ENCODE measurements at places on chromosomes 7 and 10. TPM values are rescaled to one million over a fixed set of nuclear protein-coding genes. Genes with fewer than 3 reads are reported as not detected.
A peak's percentile ranks its signal among the peaks of the same experiment; 100 is the strongest.

The TAS2R60 gene
- not detected for total RNA-seq

The TLX1 gene
- total RNA-seq: not detected

The RNF148 gene
- total RNA-seq: 8.6 TPM

The TMEM236 gene
- 0.18 TPM for total RNA-seq

The CRHR2 gene
- 0.27 TPM for total RNA-seq

The GLCCI1 gene
- 51.2 TPM for total RNA-seq

The SLIT1 gene
- 23.2 TPM for total RNA-seq

The VDAC2 gene
- total RNA-seq: 88.6 TPM

The CARD11 gene
- 0.27 TPM for total RNA-seq

The CAV1 gene
- 13.8 TPM for total RNA-seq

The OR2A12 gene
- total RNA-seq: not detected

DNA sequence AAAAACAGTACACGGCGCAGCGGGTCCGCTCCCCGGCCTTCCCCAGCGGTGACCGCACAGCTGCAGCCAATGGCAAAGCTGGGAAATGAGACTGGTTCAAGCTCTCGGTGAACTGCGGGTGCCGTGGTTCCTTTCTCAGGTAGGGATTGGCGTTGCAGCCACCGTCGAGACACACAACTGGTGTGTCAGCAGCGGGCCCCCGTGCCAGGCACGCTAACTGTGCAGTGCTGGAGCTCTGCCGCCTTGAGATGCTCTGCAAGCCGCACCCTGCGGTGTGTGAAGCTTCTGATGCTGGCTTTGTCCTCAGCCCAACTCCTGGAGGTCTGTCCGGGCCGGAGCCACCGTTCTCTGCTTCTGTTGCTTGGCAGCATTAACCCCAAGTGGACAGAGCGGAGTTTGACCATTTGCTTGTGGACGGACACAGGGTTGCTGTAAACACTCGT is 20.6 kb upstream of the NKX6-2 start:
- no peak for DNase-seq

DNA sequence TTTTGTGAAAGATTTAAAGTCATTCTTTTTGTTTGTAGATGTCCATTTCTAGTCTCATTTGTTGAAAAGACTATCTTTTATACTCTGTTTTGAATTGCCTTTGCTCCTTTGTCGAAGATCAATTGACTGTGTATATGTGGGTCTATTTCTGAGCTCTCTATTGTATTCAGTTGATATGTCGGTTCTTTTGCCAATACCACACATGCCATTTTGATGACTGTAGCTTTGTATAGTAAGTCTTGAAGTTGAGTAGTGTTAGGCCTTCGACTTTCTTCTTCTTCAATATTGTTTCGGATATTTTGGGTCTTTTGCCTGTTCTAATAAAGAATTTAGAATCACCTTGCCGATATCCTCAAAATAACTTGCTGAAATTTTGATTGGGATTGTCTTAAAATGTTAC is 104.5 kb downstream of the CCSER2 start:
- DNase-seq: no peak

DNA sequence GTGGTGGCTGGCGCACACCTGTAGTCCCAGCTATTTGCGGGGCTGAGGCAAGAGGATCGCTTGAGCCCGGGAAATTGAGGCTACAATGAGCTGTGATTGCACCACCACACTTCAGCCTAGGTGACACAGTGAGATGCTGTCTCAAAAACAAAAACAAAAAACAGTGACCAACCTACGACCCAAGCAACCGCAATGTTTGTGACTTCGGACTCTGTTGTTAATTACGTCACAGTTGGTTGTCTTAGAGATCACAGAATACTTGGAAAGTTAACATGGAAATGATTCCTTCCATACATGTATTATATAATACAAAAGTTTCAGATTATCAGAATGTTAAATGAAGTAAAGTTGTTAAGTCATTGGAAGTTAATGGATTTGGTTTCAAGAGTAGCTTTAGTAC is 106.2 kb downstream of the REEP3 start:
- DNase-seq: no peak

GRCh38 chr10:11871466-11871865 is 48.3 kb downstream of the PROSER2 start:
- DNase-seq: no peak

GRCh38 chr10:633279-634245 is 55.9 kb downstream of the DIP2C start:
- DNase-seq: peak; percentile 59

- no peak for DNase-seq
Measured at GRCh38 chr10:101609481-101609880, 21.4 kb downstream of the DPCD start.

GRCh38 chr10:43389867-43390266 is 18.4 kb downstream of the FXYD4 start:
- no peak for DNase-seq

GRCh38 chr10:109071539-109071938 is 851.8 kb downstream of the XPNPEP1 start:
- DNase-seq: no peak

GRCh38 chr10:75281974-75282373 is 46.2 kb upstream of the COMTD1 start:
- DNase-seq: no peak

- DNase-seq: no peak
Measured at GRCh38 chr10:23585666-23586065, 146.8 kb downstream of the OTUD1 start.

- no peak for DNase-seq
Measured at GRCh38 chr7:29518616-29519015, 45.0 kb upstream of the PRR15 start.

DNA sequence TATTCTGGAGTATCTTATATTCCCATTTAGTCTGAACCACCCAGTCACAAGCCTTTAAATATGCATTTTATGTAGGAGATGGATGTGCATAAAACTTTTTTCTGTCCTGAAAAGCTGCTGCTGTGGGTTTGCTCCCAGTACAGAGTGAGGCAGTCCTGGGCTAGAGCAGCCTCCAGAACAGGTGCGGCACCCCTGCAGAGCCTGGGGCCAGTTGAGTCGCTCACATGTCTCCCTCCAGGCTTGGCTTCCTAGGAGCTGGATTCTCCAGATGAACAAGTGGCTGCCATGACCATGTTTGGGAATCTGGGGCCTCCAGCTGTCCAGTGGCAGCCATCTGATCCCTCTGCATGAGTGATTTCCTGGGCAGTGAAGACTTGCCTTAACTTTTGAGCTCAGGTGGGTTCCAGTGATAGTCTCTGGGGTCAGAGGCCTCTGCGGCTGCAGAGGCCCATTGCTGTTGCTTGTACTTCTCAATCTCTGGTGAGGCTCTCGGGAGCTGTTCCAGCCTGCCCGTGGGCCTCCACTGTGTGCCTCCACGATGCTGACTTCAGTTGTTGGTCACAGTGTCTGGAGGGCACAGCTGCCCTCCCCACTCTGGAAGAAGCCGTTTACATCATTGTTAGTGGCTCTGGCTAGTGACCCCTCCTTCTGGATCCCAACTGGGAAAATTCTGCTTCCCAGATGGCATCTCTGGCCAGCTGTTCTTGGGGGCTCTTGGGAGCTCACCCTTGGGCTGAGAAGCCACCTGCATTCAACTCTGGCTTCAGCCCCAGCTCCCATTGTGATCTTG is 120.4 kb downstream of the EMX2 start:
- no peak for DNase-seq

DNA sequence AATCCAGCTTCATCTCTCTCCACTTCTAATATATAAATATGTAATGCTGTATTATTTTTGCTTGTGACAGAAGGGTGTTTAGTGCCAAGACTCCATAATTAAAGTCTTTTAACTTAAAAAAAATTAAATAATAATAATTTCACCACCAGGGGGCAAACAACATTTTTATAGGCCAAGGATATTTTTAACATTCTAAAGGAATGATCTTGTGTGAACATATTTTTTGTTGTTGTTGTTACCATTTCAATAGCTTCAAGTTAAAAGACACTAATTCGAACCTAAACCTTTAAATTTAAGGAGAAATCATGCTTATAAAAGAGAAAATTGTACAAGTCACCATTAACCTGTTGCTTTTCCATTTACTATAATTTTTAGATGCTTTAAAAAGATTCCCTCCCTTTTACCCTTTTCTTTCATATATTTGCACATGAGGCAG is 7.5 kb upstream of the DNAJC1 start:
- no peak for DNase-seq

DNA sequence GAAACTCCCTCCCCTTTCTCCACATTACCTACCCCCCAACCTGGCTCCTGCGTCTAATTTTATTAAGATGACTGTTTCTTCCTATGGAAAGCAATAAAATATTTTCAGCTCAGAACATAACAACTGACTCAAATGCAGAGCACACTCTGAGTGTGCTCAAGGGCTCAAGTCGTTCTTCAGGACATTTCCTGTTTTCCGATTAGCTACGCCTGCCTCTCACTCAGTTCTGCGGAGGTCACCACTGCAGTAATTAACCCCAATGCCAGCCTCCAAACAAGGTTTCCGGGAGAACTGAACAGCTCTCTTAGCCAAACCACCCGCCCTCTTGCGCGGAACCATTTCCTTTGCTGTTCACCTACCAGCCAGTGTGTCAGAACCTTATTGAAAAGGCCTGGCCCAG is 19.3 kb downstream of the MYOF start:
- DNase-seq: no peak

DNA sequence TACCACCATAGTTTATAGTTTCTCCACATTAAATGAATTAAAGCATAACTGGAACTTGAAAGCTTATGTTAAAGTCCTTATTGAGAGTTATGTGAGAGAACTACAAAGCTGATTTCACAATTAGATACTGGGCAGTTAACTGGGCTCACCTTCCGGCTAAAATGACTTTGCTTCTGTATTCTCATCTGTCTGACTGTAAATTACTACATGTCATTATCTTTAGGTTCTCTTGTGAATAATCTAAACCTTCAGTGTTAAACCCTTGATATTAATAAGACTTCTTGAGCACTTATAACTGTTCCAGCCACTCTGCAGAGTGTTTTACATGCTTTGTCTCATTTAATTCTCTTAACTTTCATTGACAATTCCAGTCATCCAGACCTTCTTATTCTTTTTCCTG is 3.9 kb downstream of the KLHL7 start:
- no peak for DNase-seq

GRCh38 chr7:99143853-99144672 is at the start of gene SMURF1:
SMURF1 (minus strand) TSS chr7:99144108; CDS start chr7:99143780, 328 bp downstream.
- peak; percentile 89 for DNase-seq

- no peak for DNase-seq
Measured at GRCh38 chr10:99085358-99085757, 150.3 kb downstream of the HPSE2 start.

DNA sequence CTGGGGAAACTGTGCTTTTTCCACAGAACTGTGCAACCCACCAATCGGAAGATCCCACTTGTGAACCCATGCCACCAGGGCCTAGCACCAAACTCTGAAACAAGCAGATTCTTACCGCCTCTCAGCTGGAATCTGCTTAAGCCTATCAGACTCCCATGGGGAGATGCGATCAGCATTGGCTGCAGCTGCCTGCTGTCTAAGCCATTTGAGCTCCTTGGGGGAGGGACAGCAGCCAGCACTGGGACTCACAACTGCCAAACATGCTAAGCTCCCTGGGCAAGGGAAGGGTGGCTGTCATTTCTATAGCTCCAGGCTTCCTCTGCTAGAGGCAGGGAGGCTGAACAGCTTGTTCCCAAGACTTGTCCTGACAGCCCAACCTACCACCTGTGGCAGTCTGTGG is 283.8 kb downstream of the CDK14 start:
- no peak for DNase-seq

GRCh38 chr7:139035586-139036353 is at the start of gene ZC3HAV1L:
ZC3HAV1L (minus strand) TSS chr7:139036042; CDS start chr7:139036017, 25 bp downstream.
- DNase-seq: no peak

- DNase-seq: no peak
Measured at GRCh38 chr10:1736144-1736971, 967 bp downstream of the ADARB2 start.

GRCh38 chr7:3722396-3722922 is 421.4 kb downstream of the SDK1 start:
- no peak for DNase-seq

DNA sequence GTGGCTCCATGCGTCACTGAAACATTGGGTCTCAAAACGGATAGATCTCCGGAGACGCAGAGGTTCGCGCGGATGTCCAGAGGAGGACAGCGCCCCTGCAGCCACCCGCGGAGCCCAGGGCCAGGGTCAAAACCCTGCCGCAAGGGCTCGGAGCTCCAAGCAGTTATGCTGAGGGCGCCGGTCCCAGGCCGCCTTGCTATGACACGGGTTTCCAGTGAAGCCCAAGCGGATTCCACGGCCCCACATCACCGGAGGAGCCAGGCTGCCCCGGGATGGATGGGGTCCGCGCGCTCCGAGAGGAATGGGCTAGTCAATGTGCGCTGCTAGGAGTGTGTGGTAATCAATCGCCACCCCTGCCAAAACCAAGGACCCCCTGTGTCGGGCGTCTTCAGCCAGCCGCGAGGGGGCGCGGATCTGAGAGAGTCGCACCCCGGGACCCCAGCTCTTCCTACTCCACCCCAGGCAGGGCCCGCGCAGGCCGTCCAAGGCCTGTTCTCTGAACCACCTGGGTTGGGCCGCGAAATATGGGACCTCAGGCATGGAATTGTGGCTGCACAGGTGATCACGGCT is 5.6 kb upstream of the EMX2 start:
- no peak for DNase-seq

- no peak for DNase-seq
Measured at GRCh38 chr7:23123007-23123406, 17.4 kb downstream of the KLHL7 start.

DNA sequence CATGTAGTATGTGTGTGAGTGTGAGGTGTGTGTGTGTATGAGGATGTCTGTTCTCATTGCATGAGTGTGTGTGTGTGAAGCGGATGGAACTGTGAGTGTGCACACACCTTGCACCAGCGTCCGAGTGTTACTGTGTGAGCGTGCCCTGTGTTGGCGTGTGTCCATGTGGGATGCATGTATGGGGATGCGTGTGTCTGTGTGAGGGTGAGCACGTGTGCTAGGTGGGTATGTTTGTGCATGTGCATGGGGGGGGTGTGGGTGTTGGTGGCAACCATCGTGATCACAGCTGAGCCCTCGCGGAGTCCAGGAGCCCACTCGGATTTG is 6.4 kb downstream of the KNDC1 start:
- no peak for DNase-seq

DNA sequence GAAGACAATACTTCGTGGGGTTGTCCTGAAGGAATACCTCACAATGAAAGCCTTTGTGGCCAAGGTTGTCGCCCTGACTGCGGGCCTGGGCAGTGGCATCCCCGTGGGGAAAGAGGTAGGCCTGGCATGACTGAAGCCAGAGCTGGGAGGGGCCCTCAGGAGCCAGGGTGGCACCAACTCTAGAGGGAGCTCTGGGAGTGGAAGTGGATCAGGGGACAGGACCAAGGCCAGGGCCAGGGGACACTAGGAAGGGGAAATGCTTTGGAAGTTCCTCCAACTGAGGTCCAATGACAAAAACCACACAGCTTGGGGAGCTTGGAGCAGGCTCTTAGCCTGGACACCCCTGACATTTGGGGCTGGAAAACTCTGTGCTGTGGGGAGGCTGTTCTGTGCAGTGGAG is 5.8 kb downstream of the CLCN1 start:
- DNase-seq: no peak

- DNase-seq: no peak
Measured at GRCh38 chr10:16436367-16436757, 448 bp upstream of the PTER start.

Measured in cerebellum (tissue), 4 donors.